ENCODE measurements at places on chromosomes 5 and 9.

DNA sequence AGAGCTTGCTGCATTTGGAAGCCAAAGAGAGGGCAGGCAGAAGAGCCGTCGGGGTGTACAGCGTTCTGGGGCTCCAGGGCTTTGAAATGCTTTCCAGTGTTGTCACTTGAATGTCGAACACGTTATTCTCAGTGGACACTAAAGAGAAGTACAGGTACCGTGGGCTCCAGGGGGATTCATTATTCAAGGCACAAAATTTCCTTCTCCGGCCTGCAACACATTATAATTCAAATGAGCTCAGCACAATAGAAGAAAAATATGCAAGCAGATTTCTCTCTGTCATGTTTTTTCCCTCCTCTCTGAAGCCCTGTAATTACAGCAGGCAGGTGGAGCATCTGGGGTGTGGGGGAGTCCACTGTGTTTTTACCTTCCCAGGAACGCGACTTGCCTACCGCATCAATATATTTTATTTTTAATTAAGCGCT is 293.1 kb downstream of the ZSWIM6 start:
- DNase-seq: no peak

- DNase-seq: no peak
Observed at GRCh38 chr5:71943874-71944273, 163.4 kb upstream of the MAP1B start.

- DNase-seq: no peak
Observed at GRCh38 chr9:17978773-17979172, 399.9 kb downstream of the SH3GL2 start.

DNA sequence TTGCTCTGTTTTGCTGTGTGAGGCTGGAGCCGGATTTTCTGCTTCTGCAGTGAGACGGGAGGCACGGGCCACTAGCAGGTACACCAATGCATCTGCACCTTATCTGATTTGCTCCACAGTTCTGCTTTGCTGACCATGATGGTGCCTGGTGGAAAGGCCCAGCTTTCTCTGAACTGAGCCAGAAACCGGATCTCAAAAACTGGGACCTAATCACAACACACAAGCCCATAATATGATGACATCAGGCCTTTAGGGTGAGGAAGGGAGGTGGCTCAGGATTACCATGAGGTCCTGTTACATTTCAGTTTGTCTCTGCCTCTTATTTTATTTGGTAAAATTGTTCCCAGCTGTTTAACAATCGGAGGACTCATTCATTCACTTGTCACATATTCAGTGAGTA is 49.8 kb downstream of the FGF1 start:
- DNase-seq: no peak

- DNase-seq: no peak
Observed at GRCh38 chr9:92616199-92616641, 53.7 kb downstream of the IPPK start.

- DNase-seq: no peak
Observed at GRCh38 chr5:95631991-95632675, 12.2 kb downstream of the GPR150 start.

DNA sequence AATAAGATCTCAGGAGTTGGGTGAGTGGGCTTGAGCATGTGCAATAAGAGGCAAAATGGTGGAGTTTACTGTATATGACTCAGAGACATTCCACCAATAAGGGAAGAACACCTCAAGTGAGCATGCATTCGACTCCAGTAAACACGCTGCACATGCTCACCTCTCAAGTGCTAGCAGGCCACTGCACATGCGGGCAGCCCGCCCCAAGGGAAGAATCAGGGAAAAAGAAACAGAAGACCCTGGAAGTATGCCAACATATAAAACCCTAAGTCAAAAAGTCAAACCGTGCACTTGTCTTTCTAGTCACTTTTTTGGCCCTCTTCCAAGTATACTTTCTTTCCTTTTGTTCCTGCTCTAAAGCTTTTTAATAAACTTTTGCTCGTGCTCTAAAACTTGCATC is 245.3 kb upstream of the RASA1 start:
- no peak for DNase-seq

- DNase-seq: no peak
Observed at GRCh38 chr9:90504486-90504885, 138.1 kb downstream of the DIRAS2 start.
